ENCODE measurements at places on chromosomes 1 and 21.

GRCh38 chr1:16615253-16616252 lies 2.2 kb upstream of the NBPF1 start:
- DNase-seq: peak; percentile 15

DNA sequence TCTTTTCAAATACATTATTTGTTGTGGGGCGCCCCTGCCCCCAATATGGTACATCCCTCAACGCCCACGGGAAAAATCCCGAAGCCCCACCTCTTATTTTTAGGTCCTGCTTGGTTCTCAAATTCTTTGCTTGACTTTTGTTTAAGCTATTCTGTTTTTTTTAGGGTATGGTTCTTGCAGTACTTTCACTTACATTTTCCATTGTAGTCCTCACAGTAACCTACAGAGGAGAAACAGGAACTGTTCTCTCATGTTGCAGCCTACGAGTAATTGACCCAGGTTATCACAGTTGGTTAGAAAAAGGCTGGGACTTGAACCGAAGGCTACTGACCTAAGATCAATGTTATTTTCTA lies 697 bp upstream of the C21orf91 start:
- DNase-seq: peak; percentile 6

DNA sequence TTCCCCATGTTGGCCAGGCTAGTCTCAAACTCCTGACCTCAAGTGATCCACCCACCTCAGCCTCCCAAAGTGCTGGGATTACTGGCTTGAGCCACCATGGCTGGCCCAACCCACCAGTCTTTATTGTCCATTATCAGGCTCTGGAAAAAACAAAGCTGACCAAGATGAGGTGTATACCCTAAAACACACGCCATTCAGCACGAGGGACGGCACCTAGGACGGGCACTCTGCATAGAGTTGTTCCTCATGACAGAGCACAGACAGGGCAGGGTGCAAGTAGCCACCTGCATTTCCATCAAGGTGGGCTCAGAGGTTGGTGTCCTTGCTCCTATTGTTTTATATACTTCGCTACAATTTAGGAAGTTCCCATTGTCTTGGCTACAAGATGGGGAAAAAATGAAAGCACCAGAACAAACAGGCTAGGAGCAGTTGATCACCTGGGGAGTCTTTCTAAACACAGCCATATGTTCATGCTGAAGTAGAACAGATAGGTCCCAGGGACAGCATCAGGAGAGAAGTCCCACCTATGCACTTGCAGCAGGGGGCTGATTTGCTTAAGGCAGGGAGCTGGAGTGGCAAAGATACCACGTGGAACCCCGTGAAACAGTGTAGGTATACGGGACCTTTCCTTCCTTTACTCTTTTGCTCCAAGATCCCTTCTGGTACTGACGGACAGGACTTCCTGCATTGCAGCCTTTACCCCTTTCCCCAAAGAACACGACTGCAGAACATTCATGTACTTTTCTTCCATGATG lies 4.5 kb downstream of the KRTCAP2 start:
- DNase-seq: no peak

DNA sequence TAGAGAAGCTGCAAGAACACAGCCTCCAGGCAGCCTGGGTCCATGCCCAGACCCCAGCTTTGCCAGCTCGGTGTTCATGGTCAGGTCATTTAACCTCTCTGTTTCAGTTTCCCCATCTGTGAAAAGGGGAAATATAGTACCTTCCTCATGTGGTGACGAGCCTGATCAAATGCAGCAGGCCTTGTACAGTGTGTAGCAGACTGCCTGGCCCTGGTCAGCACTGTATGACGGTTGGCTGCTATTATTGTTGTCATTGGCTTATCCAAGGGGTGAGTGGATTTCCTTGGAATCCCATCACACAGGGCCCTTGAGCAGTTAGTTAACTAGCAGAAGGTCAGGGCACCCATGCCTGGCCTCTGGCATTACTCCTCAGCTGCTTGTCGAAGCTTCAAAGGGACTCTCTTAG lies 6.6 kb upstream of the TMEM51 start:
- DNase-seq: no peak

- DNase-seq: no peak
These were observed 4.7 kb downstream of the RSPH1 start for GRCh38 chr21:42491328-42491727.

GRCh38 chr1:55706397-55706796 lies 491.2 kb upstream of the USP24 start:
- DNase-seq: no peak

GRCh38 chr1:11929849-11930248 lies 3.6 kb upstream of the KIAA2013 start:
- no peak for DNase-seq

DNA sequence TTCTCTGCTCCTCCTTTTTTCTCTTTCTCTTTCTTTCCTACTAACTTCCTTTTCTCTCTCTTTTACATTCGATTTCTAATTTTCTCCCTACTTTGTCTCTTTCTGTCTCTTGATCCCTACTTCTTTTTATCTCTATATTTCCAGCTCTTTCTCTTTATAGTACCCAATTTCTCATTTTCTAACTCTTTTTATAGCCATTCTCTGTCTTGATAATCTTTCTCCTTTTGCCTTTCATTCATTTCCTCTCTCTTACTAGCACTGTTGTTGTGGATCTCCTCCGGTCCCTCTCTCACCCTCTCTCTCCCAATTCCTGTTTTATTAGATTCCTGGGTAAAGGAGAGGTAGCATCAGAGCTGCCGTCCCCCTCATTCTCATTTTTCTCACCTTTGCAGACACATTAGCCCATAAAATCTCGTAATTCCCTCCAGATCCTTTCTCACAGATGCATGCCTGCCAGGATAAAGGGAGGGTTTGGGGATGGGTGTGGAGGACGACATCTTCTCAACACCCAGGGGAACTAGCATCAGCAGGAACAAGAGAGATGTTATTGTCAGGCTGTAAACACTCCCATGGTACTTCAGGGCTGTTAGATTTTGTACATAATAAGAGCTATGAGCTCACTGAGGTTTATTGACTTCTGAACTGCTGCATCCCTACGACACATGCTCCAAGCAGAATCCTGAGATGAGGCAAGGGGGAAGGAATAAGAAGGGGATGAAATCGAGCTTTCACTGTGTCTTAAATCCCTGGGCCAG lies 159.0 kb upstream of the GALNT2 start:
- no peak for DNase-seq

GRCh38 chr1:159201642-159202041 lies 3.0 kb upstream of the ACKR1 start:
- DNase-seq: no peak

DNA sequence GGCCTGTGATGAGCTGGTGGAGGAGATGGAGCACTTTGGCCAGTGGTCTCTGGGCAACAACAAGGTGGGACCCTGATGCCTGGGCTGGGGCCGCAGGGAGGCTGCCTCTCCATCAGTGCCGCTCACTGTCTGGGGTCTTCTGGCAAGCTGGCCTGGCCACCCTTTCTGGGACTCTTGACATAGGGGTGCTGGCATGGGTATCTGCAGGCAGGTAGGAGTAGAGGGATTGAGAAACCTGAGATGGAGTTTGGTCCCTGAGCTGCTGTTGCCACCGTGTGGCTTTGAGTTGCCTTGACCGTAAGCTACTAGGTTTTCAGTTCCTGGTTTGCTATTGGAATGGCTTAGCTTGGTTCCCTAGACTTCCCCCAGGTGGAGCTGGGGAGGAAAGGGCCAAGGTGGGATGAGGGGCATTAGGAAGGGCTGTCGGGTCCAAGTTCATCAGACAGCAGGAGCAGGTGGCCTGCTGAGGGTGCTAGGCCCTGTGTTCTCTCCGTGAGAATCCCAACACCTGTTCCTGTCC lies 13.2 kb upstream of the MFN2 start:
- no peak for DNase-seq

DNA sequence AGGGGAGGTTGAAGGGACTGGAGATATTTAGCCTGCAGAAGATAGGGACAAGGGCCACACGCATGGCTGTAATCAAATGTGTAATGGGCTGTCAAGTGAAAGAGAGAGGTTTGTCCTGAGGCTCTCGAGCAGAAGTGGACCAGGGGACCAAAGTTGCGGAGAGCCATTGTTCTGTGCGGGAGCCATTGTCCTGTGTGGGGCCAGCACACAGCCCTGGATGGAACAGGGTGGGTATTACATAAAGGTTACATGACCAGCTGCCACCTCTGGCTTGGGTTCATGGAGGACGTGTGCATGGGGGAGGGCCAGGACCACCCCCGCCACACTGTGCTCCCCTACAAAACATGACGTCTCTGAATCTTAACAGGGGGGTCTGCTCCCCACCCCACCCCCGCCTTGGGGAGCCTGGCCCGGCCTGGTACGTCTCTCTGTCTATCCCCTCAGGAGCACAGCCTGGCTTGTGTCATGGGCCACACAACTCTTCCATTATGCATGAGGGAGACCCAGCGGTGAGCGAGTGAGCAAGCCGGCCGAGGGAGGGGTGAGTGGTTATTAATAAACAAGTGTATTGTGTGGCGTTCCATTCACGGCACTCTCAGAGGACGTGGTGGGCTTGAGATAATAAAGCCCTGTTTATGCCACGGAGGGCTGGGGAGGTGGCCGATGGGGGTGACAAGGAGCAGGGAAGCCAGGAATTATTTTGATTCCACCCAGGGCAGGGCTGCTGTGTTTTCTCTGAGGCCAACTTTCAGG lies at the start of gene NFASC:
Gene NFASC, plus strand, starts transcription at position 703 of the 753 bp plus-strand sequence. CDS start 73,454 bp downstream, outside the sequence.
- DNase-seq: no peak

DNA sequence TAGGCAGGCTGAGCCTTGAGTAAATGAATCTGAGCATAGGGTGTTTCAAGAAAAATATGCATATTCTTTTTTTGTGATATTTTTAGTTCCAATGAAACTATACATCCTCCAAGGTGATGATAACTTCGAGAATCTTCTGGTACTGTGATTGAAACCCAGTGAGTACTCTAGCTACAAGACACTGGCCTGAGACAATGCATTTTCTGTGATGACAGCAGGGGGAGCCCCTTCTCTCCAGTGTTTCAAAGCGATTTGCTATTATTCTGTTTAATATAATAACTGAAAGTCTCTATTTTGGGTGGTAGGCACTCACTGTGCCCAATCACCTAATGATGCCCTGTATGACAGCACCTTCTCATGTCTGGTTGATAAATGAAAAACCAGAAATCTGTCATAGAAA lies 12.1 kb downstream of the IRF2BP2 start:
- DNase-seq: peak; percentile 36

- DNase-seq: no peak
These were observed 2.3 kb downstream of the DCST1 start for GRCh38 chr1:155035936-155036335.

DNA sequence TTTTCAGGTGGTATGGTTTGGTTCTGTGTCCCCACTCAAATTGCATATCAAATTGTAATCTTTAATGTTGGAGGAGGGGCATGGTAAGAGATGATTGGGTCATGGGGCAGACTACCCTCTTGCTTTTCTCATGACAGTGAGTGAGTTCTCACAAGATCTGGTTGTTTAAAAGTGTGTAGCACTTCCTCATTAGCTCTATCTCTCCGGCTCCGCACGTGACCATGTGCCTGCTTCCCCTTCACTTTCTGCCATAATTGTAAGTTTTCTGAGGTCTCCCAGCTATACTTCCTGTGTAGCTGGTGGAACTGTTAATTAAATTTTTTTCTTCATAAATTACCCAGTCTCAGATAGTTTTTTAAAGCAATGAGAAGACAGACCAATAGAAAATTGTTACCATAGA lies 843.2 kb downstream of the AMY1C start:
- DNase-seq: no peak

DNA sequence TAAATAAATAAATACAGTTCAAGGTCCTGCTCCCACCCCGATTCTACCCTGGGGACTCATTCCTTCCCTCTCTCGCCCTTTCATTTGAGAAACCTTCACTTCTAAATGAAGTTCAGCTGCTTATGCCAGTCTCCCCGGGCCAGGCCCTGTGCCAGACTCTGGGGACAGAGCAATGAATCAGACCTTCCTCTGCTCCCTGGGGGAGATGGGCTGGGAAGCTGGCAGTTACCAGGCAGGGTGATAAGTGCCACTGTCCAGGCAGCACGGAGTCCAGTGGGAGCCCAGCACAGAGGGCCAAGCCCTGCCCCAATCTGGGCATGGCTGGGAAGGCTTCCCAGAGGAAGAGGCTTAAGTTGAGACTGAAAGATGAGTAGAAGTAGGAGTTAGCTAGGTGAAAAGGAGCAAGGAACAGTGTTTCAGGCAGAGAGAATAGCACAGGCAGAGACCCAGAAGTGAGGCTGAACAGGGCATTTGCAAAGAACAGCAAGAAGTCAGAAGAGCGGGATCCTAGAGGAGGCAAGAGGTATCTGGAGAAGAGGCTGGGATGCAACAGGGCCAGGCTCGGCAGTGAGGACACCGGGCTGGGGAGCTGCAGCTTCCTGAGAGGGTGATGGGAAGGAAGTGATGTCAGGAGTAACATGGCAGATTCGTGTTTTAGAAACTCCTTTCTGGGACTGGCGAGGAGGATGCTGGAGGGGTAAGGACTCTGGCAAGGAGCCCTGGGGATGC lies 13.5 kb downstream of the KCNQ4 start:
- no peak for DNase-seq

DNA sequence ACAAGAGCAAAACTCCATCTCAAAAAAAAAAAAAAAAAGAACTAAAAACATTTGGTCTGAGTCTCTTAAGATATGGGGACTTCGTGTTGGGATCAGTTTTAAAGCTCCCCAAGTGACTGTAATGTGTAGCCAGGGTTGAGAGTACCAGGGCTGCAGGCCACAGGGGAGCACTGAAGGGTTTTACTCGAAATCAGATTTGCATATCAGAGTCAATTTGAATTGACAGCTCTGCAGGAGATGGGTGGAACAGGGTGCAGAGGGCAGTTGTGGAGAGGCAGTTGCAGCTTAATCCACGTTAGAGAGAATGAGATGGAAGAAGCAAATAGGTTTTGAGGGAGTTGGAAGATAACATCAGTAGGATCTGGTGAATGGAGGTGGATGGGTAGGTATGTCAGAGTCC lies 20.6 kb upstream of the ELOA start:
- DNase-seq: no peak

GRCh38 chr1:65255656-65256050 lies 53.7 kb upstream of the DNAJC6 start:
- DNase-seq: no peak

DNA sequence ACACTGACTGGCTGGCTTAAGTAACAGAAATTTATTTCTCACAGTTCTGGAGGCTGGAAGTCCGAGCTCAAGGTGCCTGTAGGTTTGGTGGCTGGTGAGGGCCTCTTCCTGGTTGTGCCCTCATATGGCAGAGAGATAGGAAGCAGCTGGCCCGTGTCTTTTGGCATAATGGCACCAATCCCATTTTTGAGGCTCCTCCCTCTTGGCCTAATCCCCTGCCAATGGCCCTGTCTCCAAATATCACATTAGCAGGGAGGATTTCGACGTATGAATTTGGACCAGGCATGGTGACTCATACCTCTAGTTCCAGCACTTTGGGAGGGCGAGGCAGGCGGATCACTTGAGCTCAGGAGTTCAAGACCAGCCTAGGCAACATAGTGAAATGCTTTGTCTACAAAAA lies 37.4 kb downstream of the AGPAT3 start:
- DNase-seq: no peak

DNA sequence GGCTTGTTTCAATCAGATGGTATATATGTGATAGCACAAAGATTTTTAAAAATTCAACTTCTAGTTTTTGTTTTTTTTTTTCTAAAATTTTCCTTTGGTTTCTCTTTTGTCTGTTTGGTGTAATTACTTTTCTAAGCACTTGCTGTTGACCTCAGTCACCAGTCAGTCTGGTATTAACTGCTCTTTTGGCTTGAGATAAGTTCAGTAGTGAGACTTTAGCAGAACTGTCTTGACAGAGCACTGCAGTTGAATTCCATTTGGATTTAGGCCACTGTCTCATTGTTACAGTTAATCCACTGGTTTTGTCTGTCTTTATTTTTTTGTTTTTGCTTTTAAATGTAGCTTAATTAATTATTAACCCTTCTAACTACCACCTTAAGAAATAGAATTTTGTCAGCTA lies 36.2 kb downstream of the OSBPL9 start:
- DNase-seq: no peak

All from T-helper 2 cell treated with Interferon-gamma antibody and Interleukin-4, amounts not matched to agents 5 μg/mL and 100 μg/mL, for 36 hours (primary cell).